ENCODE measurements at places on chromosomes 13 and 19.

GRCh38 chr13:61149331-61149730 lies 266.3 kb downstream of the PCDH20 start:
- no peak for DNase-seq

DNA sequence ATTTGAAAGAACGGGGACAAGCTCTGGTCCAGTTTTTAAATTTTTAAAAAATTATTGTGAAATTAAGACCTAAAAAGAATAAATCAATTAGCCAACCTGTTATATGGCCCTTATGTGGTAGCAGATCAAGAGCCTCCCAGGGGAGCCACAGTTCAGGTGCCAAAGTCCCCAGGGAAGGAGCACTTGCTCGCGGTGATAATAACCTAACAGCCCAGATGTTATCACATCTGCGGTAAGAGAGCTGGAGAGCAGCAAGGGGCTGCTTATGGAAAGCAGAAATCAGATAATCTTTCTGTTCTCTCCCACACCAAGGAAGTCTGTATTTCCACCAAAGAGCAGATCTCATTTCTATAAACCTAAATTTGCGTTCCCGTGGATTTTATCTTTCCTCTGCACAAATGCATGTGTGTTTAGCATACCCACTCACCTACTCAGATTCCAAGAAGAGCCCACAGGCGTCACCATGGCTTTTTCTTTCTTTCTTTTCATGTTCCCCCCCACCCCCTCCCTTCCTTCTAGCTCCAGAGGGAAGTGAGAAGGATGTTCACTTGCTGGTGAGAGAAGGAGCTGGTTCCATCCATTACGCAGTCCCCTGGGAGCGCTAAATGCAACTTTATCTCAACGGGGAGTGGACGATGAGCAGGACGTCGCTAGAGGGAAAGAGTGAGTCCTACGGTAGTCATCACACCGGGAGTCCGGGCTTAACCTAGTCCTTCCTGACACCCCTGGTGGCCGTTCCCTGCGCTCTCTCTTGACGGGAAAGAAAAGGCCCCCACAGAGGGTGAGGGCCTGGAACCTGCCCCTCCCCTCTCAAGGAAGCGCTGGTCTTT lies 1.6 kb upstream of the POU4F1 start:
- DNase-seq, result no peak

DNA sequence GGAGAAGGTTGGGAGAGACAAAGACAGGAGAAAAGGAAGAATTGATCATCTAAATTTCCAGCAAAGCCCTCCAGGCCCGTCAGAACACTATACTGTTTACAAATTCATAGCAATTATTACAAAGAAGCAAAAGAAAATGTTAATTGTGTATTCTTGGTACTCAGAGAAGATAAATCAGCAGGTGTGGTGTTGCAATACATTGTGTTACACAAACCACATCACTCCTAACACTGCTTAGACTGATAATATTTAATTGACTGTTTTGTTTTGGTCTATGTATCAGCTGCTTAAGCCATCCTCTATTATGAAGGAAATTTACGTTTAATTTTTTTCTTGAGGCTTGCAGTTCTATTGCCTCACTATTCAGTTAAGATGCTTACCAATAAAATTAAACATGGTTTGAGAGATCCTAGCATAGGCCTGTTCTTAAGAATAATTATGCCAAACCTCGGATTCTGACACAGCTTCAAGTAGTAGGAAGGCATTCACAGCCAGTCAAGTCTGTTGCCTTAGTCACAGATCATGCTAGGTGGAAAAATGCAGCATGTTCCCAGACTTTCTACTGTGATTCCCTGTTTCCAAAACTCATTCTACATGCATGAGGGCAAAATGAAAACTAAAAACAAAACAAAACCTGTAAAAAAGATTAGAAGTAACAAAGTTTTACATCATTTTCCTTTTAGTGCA lies 129.2 kb downstream of the TBC1D4 start:
- no peak for DNase-seq

- no peak for DNase-seq
These were observed 222.0 kb downstream of the B3GLCT start for GRCh38 chr13:31421756-31422155.

DNA sequence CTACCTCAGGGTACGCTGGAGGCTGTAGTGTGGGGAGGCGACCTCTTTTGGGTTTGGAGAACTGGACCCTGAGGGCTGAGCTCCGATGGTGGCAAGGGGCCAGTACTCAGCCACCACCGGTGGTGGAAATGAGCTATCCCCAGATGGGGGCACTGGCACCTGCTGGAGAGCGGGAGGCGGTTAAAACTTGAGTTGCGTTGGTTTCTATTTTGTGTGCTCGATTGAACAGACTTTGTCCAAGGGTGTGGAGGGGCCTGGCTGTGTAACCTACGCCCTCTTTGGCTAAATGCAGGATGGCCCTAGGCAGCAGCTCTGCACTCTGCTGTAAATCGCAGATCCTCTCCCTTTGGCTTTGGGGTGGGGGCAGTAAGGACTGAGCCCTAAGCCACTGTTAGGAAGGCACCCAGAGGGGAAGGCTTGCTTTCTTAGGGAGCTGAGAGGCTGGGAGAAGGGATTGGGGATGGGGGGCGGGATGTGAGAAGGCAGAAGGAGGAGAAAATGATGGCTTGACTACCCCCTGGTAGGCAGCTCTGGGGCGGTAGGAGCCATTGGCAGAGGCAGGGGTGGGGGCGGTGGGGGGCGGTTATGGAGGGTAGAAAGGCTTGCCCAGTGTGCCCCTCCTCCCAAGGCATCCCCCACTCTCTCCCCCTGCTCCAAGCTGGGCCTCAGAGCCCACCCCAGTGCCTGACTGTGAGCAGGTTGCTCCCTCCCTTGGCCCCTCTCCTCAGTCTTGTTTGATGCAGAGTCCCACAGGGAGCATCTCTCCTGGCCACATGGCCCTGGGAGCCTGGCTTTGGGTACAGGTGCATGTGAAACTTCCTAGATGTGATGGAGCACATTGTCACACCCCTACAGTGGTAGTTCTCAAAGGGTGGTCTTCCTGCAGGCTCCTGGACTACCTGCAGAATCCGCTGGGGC lies 5.0 kb downstream of the VSTM2B start:
- no peak for DNase-seq

GRCh38 chr13:25802579-25802978 lies 249.2 kb downstream of the SHISA2 start:
- no peak for DNase-seq

- no peak for DNase-seq
These were observed 16.3 kb upstream of the GPR183 start for GRCh38 chr13:99323488-99323887.

DNA sequence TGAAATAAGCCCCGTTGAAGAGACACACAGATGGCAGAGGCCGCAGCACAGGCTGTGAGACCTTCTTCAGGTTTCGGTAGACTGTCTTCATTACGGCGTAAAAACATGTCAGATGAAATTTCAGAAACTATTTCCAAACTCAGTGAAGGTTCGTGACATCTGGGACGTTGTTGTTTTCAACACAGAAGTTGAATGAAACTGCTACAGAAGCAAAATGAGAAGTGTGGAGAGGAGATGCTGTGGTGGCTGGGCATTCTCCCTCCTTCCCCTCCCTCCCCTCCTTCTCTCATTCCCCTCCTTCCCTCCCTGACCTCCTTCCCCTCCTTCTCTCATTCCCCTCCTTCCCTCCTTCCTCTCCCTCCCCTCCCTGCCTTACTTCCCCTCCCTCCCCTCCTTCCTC lies 113.6 kb downstream of the ATP11A start:
- no peak for DNase-seq

Data from caudate nucleus (tissue), 63 donors.